ENCODE measurements at places on chromosomes 16 and 17. TPM values are rescaled to one million over a fixed set of nuclear protein-coding genes. Genes with fewer than 3 reads are reported as not detected.

VMO1 gene
- total RNA-seq, result 3.4 TPM

CDH3 gene
- total RNA-seq, result 3.4 TPM

GRCh38 chr17:80762076-80762475 is 217.4 kb downstream of the RPTOR start:
- peak; percentile 61 for DNase-seq

KRT32 gene
- not detected for total RNA-seq

UNC119 gene
- 15.6 TPM for total RNA-seq

TEKT5 gene
- total RNA-seq, result 0.14 TPM

DNA sequence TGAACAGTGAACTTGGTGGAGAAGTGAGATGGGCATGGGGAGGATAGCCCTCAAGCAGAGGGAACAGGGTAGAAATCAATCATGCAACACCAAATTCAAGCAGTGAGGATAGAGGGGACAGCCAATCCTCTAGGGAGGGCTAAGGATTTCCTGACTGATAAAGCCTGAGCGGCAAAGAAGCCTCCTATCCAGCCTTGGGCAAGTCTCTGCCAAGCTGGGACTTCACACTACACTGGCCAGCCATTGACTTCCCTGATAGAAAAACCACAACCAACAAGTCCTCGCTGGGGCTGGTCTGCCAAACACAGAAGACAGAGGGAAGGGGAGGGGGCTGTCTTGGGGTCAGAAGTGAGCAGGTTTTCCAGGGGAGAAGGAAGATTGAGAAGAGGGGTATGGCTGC is 2.5 kb upstream of the FBXL19 start:
- no peak for DNase-seq

DNA sequence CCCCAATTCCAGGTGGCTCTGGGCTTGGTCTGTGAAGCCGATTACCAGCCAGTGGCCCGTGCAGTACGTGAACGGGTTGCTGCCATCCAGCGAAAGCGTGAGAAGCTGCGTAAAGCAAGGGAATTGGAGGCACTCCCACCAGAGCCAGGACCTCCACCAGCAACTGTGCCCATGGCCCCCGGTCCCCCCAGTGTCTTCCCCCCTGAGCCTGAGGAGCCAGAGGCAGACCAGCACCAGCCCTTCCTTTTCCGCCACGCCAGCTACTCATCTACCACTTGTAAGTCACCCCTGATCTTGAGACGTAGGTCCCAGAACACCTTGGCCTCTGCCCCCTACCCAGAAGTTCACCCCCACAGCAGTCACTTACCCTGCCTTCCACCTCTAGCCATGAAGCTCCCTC is 6.9 kb downstream of the WNK4 start:
- DNase-seq, result no peak

DNA sequence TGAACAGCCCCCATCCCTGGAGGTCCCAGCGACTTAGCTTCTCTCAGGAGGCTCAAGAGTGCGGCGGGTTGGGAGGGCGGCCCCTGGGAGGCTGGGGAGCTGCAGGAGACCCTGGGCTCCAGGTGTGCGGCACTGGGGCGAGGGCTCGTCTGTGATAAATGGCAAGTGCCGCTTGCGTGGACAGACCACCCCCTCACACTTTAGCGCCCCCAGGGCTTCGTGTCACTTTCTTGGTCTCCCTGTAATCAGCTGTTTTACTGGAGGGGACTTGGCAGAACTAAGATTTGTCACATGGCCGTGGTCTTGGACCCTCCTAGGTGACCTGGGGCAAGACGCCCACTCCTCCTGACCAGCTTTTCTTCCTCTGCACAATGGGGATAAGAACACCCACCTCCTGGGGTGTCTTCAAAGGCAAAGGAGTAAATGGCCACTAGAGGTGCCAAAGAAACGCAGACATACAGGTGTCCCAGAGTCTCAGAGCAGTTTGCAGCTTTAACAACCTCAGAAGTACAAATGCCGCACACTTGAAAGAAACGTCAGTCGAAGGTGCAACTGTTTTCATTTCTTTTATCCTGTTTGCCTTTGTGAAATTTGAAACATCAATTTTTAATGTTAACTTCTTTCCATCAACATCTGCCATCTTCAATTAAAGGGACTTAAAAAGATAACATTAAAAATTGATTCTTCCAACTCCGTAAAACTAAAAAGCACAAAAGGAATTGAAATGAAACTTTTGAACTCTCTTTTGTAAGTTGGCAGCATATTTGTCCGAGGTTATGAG is 946 bp downstream of the OSGIN1 start:
- DNase-seq, result no peak

TTYH2 gene
- 5.5 TPM for total RNA-seq

FAM20A gene
- total RNA-seq, result 17.6 TPM

All from posterior vena cava (tissue), 2 donors.